ENCODE measurements at places on chromosomes 3 and 15.
A peak's percentile ranks its signal among the peaks of the same experiment; 100 is the strongest.

DNA sequence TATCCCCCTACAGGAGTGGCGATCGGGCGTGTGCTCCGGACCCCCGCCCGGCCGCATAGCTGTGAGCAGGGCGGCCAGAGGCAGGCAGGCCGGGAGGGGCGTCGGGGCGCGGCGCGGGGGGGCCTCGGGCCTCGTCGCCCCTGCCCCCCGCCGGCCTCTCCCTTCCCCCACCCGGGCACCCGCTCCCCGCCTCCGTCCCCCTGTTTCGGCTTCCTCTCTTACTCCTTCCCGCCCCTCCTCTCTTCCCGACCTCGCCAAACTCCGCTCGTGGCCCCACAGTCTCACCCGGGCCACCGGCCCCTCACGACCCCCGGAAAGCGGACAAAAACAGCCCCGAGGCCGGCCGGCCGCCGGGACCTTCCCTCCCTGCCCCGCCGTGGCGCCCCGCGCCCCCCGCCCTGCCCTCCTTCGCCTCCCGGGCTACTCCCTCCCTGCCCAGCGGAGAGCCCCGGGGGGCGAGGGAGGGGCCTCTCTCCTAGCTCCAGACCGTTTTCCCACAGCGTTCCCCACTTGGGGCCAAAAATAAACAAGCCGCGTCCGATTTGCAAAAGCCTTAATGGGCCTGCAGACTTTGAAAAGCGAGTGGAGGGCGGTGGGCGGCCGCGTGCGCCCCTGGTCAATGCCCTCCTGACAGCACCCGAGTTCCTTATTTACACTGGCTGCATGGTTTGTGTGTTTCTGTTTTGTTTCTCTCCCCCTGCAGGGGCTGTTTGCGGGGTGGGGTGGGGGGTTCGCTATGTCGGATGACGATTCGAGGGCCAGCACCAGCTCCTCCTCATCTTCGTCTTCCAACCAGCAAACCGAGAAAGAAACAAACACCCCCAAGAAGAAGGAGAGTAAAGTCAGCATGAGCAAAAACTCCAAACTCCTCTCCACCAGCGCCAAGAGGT is 1.0 kb downstream of the UBE2E1 start:
- DNase-seq: no peak

DNA sequence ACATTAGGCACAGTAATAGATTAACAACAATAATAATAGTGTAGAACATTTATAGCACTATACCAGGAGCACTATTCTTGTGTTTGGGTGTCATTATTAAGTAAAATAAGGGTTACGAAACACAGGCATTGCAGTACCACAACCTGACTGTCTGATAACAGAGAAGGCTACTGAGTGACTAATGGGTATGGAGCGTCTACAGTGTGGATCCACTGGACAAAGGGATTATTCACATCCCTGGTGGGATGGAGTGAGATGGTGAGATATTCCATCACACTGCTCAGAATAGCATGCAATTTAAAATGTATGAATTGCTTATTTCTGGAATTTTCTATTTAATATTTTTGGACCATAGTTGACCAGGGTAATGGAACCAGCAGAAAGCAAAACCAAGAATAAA is 18.2 kb downstream of the MINDY4B start:
- DNase-seq: no peak

GRCh38 chr3:186213946-186214345 is 105.1 kb upstream of the ETV5 start:
- no peak for DNase-seq

GRCh38 chr3:40173227-40173721 is 136.2 kb upstream of the EIF1B start:
- peak; percentile 88 for DNase-seq

- DNase-seq: no peak
Measured at GRCh38 chr3:95460274-95460673, 1354.1 kb upstream of the EPHA6 start.

- peak; percentile 75 for DNase-seq
Measured at GRCh38 chr3:53196575-53197407, 35.8 kb downstream of the PRKCD start.

GRCh38 chr3:132210476-132211346 is 106.5 kb upstream of the ACP3 start:
- no peak for DNase-seq

DNA sequence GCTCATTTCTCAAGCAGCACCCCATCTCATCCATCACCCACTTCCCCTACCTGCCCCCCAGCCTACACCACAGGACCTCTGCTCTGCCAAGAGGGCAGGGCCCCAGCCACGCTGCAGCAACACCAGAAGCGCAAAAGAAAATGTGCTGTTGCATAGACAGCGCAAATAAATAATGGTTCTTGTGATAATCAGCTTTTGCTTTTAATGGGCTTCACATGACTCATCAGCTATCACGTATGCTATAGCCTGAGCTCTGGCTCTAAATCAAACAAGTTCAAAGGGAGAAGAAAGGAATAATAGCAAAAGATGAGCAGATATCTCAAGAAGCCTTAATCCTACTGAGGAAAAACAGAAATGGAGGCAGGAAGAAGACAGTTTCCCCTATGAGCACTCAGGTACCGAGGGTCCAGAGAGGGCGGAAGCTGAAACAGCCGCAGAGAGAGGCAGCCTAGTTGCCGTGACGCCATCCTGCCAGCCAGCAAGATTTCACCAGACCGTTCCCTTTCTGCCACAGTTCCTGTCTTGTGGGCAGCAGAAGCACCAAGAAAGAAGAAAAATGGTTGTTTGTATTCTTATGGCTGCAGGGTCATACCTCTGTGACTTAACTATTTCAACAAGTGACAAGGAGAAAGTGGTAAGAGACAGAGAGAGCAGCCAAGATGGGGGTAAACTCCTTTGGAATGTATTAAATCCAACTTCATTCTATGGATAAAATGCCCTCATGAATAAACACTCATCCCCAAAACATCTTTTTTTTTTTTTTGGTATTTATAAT is 22.0 kb downstream of the RAB27A start:
- no peak for DNase-seq

GRCh38 chr3:71575433-71575832 is 8.1 kb downstream of the FOXP1 start:
- DNase-seq: no peak

DNA sequence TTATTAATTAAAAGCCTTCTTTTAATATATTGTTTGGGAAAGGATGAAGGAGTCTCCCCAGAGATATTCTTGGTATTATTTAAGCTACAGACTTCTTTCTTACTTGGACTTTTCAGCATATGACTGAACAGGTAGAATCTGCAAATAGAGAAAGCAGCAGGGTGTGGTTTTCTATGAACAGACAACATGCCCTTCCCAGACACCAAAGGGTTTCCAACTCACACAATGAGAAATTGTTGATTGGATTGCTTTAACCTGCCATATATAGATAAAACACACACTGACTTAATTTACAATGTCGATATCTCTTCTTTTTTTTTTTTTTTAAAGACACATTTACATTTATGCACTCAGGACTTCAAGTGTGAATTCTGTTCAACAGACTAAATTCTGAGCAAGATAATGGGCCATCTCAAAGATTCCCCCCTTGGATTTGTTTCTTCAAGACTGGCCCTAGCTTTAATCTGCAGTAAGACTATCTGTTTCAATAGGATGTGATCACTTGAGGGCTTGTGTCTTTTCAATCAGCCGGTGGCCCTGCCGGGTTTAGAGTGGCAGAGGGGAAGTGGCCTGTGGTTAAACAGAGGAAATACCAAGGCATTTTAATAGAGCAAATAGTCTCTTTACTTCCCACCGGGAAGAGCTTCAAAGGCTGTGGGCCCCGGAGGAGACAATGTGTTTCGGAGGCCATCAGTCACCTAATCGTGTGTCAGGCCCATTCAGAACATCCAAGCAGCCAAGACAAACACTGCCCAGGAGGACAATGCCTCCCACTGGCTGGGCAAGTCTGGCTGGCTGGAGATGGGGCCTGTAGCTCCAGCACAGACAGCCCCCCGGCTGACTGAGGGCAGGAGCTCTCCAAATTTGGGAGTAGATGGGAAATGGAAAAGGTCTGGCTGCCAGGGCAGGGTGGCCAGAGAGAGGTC is 6.1 kb downstream of the IL17RD start:
- no peak for DNase-seq

DNA sequence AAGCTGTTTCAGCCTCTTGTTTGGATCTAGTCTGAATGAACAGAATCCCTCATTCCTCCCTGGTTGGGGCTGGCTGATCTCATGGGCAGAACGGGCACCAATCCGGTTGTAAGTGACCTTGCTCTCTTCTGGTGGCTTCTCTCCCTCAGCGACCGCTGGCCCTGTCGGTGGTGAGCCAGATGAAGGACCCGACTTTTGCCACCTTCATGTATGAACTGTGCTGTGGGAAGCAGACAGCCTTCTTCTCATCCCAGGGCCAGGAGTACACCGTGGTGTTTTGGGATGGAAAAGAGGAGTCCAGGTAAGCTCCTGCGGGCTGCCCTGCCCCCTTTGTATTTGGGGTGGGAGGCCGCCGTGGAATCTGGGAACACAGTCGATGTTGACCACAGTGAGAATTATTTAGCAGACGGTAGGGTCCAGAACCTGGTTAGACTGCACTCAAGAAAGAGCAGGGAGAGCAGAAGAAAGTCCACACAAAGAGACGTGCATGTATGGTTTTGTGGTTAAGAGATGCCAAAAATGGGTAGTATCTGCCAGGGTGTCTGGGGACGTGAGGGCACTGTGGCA is 138.8 kb downstream of the LRRK1 start:
- no peak for DNase-seq

DNA sequence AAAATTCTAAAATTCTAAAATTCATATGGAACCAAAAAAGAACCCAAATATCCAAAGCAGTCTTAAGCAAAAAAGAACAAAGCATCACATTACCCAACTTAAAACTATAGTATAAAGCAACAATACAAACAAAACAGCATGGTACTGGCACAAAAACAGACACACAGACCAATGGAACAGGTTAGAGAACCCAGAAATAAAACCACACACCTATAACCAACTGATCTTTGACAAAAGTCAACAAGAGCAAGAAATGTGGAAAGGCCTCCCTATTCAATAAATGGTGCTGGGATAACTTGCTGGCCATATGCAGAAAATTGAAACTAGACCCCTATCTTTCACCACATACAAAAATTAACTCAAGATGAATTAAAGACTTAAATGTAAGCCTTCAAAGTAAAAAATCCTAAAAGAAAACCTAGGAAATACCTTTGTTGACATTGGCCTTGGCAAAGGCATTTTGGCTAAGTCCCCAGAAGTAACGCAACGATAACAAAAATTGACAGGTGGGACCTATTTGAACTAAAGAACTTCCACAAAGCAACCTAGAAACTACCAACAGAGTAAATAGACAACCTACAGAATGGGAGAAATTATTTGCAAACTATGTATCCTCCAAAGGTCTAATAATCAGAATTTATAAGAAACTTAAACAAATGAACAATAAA is 56.9 kb downstream of the TTBK2 start:
- no peak for DNase-seq

DNA sequence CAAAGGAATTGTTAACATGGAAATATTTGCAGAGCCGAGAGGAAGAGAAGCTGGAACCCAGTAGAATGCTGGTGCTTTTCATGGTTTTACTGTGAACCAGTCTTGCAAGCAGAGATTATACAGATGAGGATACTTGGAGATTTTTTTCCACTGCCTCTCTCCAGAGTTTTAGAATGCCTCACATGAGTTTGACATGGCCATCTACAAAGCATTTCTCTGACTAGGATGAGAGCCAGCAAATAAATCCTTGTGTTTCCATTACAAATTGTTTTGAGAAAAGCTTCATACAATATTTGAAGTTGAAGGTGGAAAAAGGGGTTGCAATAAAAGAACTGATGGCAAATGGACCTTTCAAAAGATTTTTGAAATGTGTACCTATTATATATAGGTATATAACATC is 45.0 kb upstream of the GAP43 start:
- no peak for DNase-seq

DNA sequence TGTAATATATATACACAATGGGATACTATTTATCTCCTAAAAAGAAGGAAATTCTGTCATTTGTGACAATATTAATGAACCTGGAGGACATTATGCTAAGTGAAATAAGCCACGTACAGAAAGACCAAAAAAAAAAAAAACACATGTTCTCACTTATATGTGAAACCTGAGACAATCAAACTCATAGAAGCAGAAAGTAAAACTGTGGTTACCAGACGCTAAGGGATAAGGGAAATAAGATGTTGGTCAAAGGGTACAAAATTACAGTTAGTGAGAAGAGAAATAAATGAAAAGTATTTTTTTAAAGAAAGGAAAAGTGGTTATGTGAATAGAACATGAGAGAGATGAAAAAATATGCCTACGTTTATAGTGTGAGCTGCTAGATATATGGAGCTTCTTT is 101.1 kb downstream of the CPNE4 start:
- no peak for DNase-seq

DNA sequence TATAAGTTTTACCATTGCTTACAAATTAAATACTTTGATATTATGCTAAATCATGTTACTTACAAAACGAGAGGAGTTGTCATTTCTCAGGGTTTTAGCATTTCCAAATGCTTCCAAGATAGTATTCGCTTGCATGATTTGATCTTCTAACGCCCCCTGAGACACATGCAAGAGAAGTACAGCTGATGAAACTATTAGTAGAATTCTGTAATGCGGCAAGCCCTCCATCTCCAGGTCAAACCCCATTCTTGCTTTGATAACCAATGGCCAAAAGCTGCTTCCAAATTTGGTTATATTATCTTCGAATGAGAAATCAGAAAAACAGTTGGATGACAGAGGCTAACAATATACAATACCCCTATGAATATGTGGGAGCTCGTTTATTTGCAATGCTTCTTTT is 14.7 kb downstream of the MYH15 start:
- no peak for DNase-seq

DNA sequence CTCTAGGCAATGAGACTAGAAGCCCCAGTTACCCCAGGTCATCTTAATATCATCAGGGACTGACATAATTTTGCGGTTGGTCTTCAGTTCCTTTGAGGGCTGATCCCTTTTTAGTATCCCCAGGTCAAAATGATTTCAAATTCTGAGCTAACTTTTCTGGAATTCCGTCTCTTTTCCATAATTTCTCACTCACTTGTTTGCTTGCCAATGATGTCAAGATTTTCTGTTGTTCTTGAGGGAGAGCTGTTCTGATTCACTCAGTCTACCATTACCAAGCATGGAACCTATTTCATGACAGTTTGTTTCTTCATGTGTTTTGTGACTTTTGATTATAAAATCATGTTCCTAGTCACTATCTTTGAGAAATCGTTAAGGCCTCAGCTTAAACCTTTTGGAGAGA is 190.5 kb upstream of the LYSMD4 start:
- no peak for DNase-seq

- DNase-seq: no peak
Measured at GRCh38 chr15:31391687-31392671, 65.3 kb downstream of the KLF13 start.
